Left kidney (tissue), 8 donors: ENCODE measurements at places on chromosomes 4 and X.
A peak's percentile ranks its signal among the peaks of the same experiment; 100 is the strongest.

DNA sequence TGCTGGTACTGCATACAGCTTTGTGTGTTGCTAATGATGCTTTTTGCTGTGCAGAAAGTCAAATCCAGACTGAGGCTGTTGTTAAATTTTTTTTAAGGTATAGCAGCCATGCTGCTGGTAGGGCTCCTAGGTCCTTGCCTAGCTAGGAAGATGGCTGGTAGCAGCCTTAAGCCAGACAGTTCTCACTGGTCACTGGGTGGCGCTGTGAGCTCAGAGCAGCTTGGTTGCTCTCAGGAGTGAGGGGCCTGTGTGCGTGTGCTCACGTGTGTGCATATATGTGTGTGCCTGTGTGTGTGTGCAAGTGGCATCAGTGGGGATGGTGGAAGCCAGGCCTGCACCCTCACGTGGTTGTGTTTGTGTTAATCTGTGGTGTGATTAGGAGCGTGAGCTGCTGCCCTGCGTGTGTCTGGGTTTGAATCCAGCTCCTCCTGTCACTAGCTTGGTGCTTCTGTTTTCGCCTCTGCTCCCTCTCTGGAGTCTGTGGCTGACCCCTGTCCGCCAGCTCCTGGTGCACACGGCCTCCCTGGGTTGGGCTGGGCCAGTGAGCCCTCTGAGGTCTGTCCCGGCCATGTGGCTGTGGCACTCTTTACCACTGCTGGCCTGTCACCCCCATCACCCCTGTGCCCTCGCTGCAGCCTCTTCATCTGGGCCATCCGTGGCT, 46.1 kb downstream of the SORCS2 start:
- DNase-seq = no peak

DNA sequence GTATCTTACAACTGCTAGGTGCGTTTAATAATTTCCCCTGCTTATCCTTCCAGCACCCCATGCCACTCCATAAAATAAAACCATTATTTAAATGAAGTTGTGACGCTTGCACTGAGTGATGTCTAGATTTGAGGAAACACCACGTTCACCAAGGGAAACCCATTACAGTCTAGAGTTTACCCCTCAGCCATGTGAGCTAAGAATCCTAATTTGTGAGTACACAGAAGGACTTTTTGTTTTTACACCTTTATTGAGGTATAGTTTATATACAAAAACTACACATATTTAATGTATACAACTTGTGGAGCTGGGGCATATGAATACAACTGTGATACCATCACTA, 326.8 kb downstream of the RAPGEF2 start:
- DNase-seq = no peak

GRCh38 chr4:27819246-27819645, 958.6 kb downstream of the STIM2 start:
- DNase-seq = no peak

DNA sequence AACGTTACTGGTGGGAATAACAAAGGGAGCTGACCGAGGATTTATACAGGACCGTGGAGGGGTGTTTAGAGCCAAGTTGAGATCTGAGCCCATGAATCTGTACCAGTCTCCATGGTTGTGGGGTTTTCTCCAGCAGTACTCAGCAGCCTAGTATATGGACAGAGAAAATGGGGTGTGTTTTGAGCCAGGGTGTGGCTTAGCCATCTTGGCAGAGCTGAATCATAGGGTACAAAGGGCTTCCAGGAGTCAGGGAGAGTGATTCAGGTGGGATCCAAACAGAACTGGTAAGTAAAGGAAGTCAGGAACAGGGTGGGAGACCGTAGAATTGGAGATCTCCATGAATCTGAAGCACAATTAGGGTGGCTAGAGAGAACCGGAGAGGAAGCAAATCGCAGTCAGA, 7.4 kb upstream of the HPRT1 start:
- no peak for DNase-seq

DNA sequence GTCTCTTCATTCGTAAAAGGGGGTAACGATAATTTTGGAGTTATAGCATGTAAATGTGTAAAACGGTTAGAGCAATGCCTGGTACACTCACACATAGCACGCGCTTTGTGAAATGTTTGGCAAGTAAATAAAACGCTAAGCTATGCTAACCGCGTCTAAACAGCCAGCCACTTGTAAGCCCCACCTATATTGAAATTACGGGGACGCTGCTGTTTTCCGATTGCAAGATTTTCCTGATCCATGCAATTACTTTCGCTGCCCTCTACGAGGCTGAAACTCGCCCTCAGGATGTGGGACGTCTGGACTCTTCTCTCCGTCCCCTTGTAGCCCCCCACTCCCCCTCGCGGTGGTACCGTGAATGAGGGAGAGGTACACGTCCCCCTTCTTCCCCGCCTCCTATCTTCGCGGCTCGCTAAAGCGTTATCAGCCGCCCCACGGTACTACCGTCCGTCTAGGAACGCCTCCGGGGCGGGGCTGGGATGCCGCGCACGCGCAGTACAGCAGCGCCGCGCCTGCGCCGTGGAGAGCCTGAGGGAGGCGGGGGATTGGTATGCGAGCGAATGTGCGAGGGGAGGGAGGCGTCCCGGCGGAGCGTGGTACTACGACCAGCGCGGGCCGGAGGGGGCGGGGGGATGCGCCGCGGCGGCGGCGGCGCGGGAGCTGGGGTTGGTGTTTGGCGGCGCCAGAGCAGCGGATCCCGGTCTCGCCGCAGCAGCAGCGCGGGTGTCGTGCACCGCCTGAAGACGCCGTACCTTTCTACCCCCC, at the start of gene STIM2:
TSS of gene STIM2 (plus strand) at position 685 of the 765 bp plus-strand sequence.
- peak; percentile 98 for DNase-seq

DNA sequence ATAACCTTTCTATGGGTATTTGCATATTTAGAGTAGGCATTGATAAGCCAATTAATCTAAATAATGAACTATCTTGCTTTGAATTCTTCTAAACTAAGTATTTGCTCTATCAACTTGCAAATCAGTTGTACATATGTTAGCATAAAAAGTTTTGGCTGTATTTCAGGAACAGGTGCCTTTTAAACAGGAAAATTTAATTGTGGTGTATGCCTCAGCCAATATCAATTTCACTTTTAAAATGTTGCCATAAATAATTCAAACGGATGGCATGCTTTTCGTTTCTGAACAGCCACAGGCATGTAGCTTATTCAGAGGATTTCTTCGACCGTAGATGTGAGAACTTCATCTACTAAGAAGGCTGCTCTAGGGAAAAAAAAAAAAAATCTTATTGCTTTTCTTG, 99.9 kb downstream of the DCLK2 start:
- no peak for DNase-seq

DNA sequence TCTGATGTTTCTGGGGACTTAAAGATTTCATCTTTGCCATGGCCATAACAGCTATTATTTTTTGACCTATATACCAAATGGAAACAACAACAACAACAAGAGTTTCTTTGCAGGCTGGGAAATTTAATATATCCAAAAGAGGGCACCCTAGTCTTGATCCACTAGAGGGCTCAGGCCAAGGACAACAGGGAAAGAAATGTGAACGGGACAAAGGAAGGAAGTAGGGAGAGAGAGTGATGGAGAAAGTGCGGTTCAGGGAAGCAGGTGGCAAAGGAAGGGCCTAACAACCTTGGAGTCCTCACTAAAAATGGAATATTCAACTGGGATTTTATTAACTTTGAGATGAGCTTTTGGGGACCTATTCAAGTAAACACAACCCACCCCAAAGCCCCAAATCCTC, 67.8 kb upstream of the SCML1 start:
- DNase-seq = no peak

GRCh38 chrX:119945481-119945880, 1.9 kb upstream of the NKAP start:
- DNase-seq = no peak

GRCh38 chr4:165383591-165384073, 4.8 kb downstream of the CPE start:
- no peak for DNase-seq

DNA sequence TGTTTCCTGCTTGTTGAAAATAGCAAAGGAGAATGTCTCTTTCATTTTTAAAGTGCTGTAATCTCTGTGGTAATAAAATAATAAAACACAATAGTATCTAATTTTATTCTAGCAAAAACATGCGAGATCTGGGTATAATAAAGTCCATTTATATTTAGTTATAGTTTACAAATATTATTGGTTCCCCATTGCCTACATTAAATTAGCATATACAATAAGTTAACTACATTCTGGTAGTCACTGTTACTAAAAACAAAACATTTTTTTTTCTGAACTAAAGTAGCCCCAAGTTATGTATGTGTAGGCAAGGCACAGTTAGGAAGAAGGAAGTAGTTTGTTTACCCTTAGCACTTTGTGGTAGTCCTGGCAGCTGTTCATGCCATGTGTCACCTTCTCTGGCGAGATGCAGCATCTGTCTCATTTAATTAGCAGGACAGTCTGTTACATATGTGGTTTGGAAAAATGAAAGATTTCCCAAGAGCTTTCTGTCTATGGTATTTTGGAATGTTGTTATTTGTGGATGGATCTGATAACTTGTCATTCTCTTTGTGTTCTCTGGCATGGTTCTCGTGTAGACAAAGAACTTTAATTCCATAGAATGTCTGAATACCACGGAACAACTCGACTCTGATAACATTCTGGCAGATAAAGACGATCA, 231.3 kb upstream of the PITX2 start:
- no peak for DNase-seq

DNA sequence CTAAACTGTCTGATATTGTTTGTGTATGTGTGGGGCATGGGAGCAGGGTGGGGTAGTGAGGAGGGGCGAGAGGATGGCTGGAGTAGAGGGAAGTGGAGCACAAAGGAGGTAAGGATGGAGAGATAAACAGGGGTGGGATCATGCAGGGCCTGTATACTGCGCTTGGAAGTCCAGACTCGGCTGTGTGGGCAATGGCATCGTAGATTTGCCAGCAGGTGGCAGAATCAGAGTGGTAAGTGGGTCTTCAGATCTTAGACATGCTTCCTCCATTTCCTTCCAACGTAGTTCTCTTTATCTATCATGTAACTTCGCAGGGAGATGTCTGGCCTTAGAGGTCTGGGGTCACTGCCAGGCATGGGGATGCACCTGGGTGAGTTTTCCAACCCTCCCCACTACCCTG, 155.5 kb downstream of the PDGFRA start:
- no peak for DNase-seq

- no peak for DNase-seq
Observed at GRCh38 chrX:13763489-13763888, 28.9 kb downstream of the OFD1 start.

DNA sequence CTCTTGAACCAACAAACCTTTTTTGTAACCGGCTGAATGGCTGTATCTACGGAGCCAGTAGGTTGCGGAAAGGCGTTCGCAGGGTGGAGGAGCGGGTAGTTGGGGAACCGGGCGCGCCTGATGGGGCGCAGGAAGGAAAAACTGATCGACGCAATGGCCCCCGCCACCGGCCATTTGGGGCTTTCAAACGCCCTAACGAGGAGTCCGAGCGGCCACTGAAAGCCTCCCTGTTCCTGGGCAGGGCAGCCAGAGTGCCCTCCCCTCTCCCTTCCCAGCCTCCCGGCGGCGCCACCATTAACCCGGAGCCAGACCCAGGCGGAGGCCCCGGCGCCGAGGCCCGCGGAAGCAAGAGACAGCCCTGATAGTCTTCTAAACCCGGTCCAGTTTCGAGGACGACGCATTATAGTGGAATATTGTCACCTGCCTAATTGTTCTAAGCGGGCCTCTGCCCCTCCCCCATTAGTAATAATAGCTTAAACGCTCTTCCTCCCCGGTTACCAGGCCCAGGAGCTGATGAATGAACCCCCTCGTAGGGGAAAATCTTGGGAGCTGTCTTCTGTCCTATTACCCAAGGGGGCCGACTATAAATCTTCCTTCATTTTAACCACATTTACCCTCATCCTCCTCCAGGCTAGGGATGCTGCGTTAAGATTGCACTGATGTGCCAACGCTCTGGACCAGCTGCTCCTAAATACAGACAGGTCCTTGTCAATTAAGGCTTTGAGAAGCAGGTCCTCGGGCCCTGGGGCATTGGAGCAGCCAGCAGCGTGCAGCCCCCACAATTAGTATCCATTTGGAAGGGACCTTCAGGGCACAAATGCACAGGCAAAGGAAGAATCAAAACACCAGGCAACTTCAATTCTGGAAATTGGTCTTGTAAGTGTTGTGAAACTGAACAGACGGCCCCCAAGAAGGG, 61.6 kb upstream of the TMEM33 start:
- DNase-seq = no peak

- no peak for DNase-seq
Observed at GRCh38 chr4:101667348-101667747, 123.2 kb upstream of the BANK1 start.

- no peak for DNase-seq
Observed at GRCh38 chrX:133645256-133645655, 230.0 kb upstream of the GPC4 start.

GRCh38 chr4:25900310-25900709, 13.7 kb upstream of the SMIM20 start:
- no peak for DNase-seq

- DNase-seq = no peak
Observed at GRCh38 chr4:150098214-150098613, 20.0 kb downstream of the DCLK2 start.

DNA sequence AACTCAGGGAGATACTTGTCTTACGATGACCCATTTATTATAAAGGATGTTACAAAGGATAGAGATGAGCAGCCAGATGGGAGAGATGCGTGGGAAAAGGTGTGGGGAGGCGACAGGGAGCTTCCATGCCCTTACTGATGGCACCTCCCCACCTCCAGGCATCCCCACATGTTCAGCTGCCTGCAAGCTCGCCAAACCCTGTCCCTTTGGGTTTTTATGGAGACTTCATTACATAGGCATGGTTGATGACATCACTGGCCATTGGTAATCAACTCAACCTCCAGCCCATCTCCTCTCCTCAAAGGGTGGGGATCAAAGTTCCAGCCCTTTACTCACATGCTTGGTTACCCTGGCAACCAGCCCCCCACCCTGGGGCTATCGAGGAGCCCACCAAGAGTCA, 29.4 kb upstream of the SLC2A9 start:
- no peak for DNase-seq

GRCh38 chrX:24607616-24608015, 39.5 kb downstream of the PCYT1B start:
- DNase-seq = no peak

GRCh38 chr4:15735536-15735935, 32.7 kb downstream of the BST1 start:
- DNase-seq = no peak

DNA sequence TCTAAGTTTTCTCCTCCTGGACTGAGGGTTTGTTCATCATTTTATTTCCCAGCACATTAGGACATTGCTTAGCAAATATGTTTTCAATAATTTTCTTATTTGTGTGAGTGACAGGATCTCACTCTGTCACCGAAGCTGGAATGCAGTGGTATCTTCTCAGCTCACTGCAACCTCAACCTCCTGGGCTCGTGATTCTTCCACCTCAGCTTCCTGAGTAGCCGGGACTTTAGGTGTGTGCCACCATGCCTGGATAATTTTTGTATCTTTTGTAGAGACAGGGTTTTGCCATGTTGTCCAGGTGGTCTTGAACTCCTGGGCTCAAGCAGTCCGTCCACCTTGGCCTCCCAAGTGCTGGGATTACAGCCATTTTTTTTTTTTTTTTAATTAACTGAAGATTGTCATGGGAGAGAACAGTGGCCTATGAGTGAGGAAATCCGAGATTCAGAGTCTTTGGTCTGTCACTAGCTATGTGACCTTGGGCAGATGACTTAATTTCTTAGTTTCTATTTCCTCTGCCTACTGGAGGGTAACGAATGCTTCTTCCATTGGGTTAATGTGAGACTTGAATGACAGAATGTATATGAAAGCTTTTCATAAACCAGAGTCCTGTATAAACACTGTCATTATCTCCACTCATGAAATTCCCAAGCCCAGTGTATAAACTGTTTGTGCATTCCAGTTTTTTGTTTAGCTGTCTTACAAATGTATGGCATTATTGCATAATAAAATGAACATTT, 23.9 kb downstream of the MOB1B start:
- no peak for DNase-seq

GRCh38 chr4:169253904-169254303, 16.9 kb downstream of the SH3RF1 start:
- DNase-seq = no peak
